ENCODE measurements at places on chromosomes 5 and 9. TPM values are rescaled to one million over a fixed set of nuclear protein-coding genes. Genes with fewer than 3 reads are reported as not detected.
A peak's percentile ranks its signal among the peaks of the same experiment; 100 is the strongest.

DNA sequence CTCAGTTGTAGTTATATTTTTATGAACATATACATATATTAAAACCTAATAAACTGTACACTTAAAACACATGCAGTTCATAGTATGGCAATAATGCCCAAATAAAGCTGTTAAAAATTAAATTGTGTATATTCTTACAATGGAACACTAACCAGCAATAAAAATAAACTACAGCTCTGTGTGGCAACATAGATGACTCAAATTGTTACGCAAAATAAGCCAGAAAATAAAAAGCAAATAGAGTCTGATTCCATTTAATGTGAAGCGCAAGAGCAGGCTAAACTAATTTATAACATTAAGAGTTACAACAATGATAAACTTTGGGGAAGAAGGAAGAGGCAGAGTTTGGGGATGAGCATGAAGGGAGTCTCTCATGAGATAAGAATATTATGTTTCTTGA lies 597.3 kb downstream of the TLE1 start:
- H3K4me1 ChIP-seq = no peaks in the 10 kb centered on the region
- no peaks in the 10 kb centered on the region for H3K27me3 ChIP-seq
- H3K36me3 ChIP-seq = no peaks in the 10 kb centered on the region
- no peak for DNase-seq

GRCh38 chr9:78397045-78397444 lies 100.1 kb downstream of the PSAT1 start:
- no peak overlapping the region for H3K27ac ChIP-seq
- DNase-seq = no peak
- no peak overlapping the region for H3K4me3 ChIP-seq
- H3K36me3 ChIP-seq = no peaks in the 10 kb centered on the region
- H3K27me3 ChIP-seq = no peaks in the 10 kb centered on the region

GRCh38 chr5:92435781-92436180 lies 1052.7 kb upstream of the ARRDC3 start:
- no peaks in the 10 kb centered on the region for H3K27me3 ChIP-seq
- DNase-seq = no peak
- H3K4me3 ChIP-seq = no peak overlapping the region
- H3K36me3 ChIP-seq = no peaks in the 10 kb centered on the region
- no peaks in the 10 kb centered on the region for H3K4me1 ChIP-seq
- H3K27ac ChIP-seq = no peak overlapping the region

- no peak for DNase-seq
- H3K4me1 ChIP-seq = no peaks in the 10 kb centered on the region
- no peaks in the 10 kb centered on the region for H3K36me3 ChIP-seq
- H3K27ac ChIP-seq = no peak overlapping the region
Measured at GRCh38 chr5:97576956-97577355, 393.9 kb upstream of the RIOK2 start.

DNA sequence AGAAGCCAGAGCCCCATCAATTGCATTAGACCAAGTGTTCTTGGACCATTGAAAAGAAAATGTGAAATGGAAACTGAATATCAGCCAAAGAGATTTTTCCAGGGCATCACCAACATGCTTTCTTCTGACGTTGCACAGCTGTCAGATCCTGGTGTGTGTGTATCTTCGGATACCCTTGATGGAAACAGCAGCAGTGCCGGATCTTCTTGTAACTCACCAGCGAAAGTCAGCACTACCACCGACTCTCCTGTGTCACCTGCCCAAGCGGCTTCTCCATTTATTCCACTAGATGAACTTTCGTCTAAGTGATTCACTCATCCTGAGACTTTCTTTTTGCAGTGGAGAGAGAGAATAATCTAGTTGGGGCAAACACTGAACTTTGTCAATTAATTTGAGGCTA lies 75.7 kb downstream of the PIP5K1B start:
- H3K27ac ChIP-seq = peak overlapping the region; percentile 80
- no peaks in the 10 kb centered on the region for H3K36me3 ChIP-seq
- H3K27me3 ChIP-seq = no peaks in the 10 kb centered on the region
- DNase-seq = no peak
- H3K4me3 ChIP-seq = peak overlapping the region; percentile 83
- peaks cover 34% of the 10 kb centered on the region for H3K4me1 ChIP-seq

GRCh38 chr5:53473633-53474032 lies 6.8 kb upstream of the FST start:
- peaks cover 31% of the 10 kb centered on the region for H3K4me1 ChIP-seq
- no peak overlapping the region for H3K27ac ChIP-seq
- no peaks in the 10 kb centered on the region for H3K36me3 ChIP-seq
- no peak for DNase-seq
- H3K27me3 ChIP-seq = no peaks in the 10 kb centered on the region

DNA sequence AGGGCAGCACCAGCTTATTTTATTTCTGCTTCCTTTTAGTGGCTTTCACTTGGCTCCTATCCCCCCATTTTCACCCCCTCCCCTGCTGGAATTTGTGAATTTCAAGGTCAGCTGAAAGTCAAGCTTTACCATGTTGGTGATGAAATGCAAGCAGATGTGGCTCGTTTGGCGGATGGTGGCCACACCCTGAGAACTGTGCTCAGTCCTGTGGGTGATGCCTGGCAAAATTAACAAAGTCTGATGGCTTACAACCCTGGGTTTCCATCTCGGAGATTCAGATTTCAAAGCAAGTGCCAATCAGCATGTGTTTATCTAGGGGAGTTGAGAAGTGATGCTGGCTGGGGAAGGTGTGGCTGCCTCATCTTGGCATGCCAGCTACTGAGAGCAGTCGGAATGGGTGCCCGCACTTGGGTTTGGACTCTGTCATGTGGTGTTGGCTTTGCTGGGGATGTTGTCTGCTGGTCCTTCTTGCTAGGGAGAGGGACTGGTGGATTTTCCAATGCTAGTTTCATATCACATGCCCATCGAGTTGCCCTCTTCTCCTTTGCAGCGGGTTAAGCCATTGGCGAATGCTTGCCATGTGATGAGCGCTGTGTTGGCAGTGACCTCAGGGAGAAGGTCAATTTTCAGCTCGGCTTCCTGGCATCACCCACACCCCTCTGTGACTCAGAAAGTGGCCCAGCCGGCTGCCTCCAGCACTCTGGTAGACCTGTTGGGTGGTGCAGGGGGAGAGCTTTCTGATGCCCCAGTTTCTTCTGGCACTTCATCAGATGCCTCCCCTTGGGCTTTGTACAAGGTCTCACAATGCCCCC lies 77.0 kb upstream of the PITX1 start:
- no peak for DNase-seq
- no peaks in the 10 kb centered on the region for H3K27me3 ChIP-seq
- no peaks in the 10 kb centered on the region for H3K36me3 ChIP-seq
- H3K27ac ChIP-seq = no peak overlapping the region
- no peak overlapping the region for H3K4me3 ChIP-seq

DNA sequence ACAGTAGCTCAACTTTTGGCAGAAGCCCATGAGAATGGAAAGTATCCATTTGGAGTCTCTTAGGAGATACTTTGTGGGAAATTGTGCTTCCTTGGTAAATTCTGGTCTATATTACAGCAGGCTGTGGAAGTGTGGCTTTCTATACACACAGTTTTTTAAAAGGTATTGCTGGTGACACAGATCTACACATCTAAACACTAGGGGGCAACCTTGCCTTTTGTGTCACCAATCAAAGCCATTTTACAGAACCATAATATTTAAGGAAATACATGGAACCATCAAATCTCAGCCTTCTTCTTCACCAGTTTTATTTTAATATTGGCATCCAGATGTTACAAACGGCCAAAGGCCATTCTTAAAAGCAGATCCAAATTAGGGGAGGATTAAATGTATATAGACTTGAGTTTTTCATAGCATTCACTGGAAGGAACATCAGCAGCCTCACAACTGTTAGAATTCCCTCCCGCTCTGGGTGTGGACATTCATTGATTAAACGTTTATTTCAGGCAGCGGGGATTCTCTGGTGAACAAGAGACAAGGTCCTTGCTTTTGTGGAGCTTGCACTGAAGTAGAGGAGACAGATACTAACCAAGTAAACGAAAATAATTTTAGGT lies 132.4 kb upstream of the EPB41L4A start:
- H3K27ac ChIP-seq = no peak overlapping the region
- no peak overlapping the region for H3K4me3 ChIP-seq
- no peaks in the 10 kb centered on the region for H3K4me1 ChIP-seq
- H3K36me3 ChIP-seq = no peaks in the 10 kb centered on the region

DNA sequence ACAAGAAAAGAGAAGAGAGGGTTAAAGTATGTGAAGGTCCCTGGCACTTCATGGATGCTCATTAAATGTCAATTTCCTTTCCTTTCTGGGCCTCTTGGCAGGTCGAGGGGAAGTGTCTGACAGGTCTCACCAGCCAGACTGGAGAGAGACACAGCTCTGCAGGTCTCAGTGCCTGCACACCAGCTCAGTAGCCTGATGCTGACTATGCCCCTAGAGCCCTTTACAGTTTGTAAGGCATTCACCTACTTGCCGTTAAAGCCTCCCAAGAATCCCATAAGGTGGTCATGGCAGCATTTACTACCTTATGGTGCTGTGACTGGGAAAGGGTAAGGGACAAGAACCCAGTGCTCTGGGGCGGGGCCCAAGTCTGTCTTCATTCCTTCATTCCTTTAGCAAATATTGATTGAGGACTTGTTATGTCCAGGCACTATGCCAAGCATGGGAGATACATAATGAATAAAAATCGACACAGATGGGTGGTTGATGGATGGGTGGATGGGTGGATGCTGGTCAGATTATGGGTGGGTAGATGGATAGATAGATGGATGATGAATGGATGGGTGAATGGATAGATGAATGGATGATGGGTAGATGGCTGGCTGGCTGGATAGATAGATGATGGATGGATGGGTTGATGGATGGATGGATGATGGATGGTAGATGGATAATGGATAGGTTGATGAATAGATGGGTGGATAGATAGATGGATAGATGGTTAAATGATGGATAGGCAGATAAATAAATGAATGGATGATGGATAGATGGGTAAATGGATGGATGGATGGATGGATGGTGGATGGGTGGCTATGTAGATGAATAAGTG lies 21.3 kb upstream of the KIF12 start:
- peaks cover 39% of the 10 kb centered on the region for H3K4me1 ChIP-seq
- H3K36me3 ChIP-seq = no peaks in the 10 kb centered on the region
- H3K4me3 ChIP-seq = no peak overlapping the region

DNA sequence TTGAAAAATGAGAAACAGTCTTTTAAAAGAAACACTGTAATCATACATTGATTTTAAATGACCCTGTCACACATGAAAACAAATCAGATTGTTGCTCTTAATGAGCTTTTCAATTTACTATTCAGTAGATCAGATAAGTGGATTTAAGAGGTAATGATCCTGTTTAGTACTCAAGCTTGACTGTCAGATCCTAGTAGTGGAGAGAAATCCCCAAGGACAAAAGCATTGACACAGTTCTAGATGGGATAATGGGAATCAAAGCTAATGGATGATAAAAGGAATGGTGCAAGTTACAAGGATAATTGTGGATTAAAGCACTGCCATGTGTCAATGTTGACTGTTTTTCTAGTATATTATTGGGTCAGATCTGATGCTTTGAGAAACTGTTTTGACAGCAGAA lies 142.3 kb upstream of the TLX3 start:
- no peaks in the 10 kb centered on the region for H3K27me3 ChIP-seq
- DNase-seq = no peak
- H3K4me1 ChIP-seq = no peaks in the 10 kb centered on the region
- no peaks in the 10 kb centered on the region for H3K36me3 ChIP-seq
- H3K4me3 ChIP-seq = no peak overlapping the region

DNA sequence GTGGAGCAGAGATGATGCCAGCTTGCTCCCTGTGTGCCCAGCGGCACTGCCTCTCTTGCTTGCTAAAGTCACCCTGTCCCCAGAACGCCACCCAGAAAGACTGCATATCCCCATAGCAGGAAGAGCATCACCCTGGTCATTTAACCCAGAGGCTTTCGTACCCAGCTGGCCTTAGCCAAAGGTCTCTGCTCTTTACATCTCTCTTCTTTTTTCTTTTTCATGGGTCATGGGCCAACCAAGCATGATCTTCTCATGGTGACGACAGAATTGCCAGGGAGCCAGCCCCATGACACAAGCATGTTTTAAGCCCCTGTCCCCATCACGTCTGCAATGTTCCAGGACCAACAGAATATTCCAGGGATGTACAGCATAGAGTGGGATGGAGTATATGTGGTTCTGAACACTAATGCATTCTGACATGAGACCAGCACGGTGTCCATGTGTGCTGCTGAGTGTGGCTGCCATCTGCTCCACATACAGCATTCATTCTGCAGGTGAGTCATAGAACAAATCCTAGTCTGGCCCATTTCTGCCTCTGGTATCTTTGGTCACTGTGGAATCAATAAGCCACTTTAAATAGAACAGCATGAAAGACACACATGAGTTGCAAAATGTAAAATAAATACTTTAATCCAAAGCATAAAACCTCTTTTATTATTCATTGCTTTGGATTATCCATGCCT lies 203.0 kb downstream of the MED10 start:
- H3K4me1 ChIP-seq = no peaks in the 10 kb centered on the region
- no peaks in the 10 kb centered on the region for H3K36me3 ChIP-seq
- no peaks in the 10 kb centered on the region for H3K27me3 ChIP-seq
- no peak overlapping the region for H3K27ac ChIP-seq
- no peak overlapping the region for H3K4me3 ChIP-seq

DNA sequence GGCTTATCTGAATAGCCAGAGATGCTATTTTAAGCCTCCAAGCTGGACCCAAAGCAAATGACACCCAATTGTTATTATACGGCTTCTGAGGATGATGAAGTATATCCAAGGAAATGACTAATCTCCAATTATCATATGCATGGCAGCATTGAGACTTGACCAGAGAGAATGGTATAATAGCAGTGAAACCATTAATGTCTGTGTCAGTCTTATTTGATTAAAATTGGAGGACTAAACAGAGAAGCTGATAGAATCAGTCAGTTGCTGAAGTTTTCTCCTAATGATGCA lies 200.5 kb downstream of the EFNA5 start:
- no peaks in the 10 kb centered on the region for H3K27me3 ChIP-seq
- H3K4me3 ChIP-seq = no peak overlapping the region
- no peak for DNase-seq
- no peaks in the 10 kb centered on the region for H3K36me3 ChIP-seq
- no peaks in the 10 kb centered on the region for H3K4me1 ChIP-seq
- H3K27ac ChIP-seq = no peak overlapping the region

GRCh38 chr5:181086026-181086883 lies 44.7 kb downstream of the OR2V1 start:
- H3K27ac ChIP-seq = no peak overlapping the region
- DNase-seq = peak; percentile 39
- no peak overlapping the region for H3K4me3 ChIP-seq
- H3K36me3 ChIP-seq = no peaks in the 10 kb centered on the region
- H3K4me1 ChIP-seq = no peaks in the 10 kb centered on the region

- no peaks in the 10 kb centered on the region for H3K27me3 ChIP-seq
- no peak overlapping the region for H3K27ac ChIP-seq
- no peak for DNase-seq
- no peaks in the 10 kb centered on the region for H3K4me1 ChIP-seq
- no peak overlapping the region for H3K4me3 ChIP-seq
Measured at GRCh38 chr5:86807046-86808031, 189.6 kb downstream of the COX7C start.

GRCh38 chr5:134563962-134564361 lies 38.5 kb downstream of the JADE2 start:
- H3K27me3 ChIP-seq = no peaks in the 10 kb centered on the region
- DNase-seq = no peak
- H3K36me3 ChIP-seq = no peaks in the 10 kb centered on the region
- H3K4me1 ChIP-seq = peaks cover under 1% of the 10 kb centered on the region

GRCh38 chr5:153520952-153521351 lies 30.5 kb downstream of the GRIA1 start:
- no peaks in the 10 kb centered on the region for H3K4me1 ChIP-seq
- DNase-seq = no peak
- H3K27ac ChIP-seq = no peak overlapping the region
- H3K27me3 ChIP-seq = no peaks in the 10 kb centered on the region

Gene SCGB3A2
- total RNA-seq = not detected

Gene OTULINL
- total RNA-seq = 0.66 TPM

Gene GADD45G
- 46.2 TPM for total RNA-seq

Gene ITGA1
- 116 TPM for total RNA-seq

Gene ARSI
- not detected for total RNA-seq

Gene GDNF
- 0.32 TPM for total RNA-seq

Gene C1QTNF3
- total RNA-seq = 4.3 TPM

Gene N4BP3
- 0.33 TPM for total RNA-seq

Gene FRRS1L
- not detected for total RNA-seq

Gene FGD3
- total RNA-seq = 2.4 TPM
